ENCODE measurements at places on chromosomes 11 and 22.

GRCh38 chr11:55324500-55324899, 18.5 kb upstream of the OR4A16 start:
- no peak for DNase-seq

DNA sequence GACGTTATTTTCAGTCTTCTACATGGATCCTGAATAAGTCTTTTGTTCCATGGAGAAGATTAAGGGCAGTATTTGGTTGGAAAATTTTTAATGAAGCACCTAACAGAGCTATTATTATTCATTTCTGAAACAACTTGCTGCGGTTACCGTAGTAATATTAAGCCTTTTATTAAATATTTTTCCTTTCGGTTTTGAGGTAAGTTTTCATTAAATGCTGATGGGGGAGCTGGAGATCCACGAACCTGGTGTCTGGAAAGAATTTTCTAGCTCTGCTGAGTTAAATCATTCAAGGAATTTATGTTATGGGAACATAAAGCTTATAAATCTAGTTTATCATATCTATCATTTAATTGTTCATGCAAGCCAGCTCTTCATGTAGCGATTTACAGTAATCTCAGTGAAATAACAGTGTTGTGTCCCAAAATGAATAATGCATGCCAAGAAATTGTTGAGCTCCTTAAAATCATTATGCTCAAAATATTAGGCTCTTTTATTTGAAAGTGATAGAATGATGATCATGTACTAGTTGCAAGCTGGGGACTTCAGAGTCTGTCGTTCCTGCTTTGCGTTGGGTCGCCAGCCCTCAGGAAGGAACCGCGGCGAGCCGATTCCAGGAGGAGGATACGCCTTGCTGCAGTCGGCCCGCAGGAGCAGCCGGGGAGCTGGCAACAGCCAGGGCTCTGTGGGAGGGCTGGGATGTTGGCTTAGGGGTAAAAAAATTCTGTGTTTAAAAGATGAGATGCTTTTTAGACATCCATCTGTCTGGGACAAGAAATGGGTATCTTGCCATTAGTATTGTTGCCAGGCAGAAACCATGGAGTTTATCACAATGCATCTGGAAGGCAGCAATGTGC, 83.1 kb downstream of the TBC1D22A start:
- DNase-seq, result no peak

GRCh38 chr11:45391168-45391850, 105.2 kb upstream of the SYT13 start:
- DNase-seq, result no peak

GRCh38 chr22:19664951-19665783, 49.1 kb upstream of the SEPTIN5 start:
- no peak for DNase-seq

DNA sequence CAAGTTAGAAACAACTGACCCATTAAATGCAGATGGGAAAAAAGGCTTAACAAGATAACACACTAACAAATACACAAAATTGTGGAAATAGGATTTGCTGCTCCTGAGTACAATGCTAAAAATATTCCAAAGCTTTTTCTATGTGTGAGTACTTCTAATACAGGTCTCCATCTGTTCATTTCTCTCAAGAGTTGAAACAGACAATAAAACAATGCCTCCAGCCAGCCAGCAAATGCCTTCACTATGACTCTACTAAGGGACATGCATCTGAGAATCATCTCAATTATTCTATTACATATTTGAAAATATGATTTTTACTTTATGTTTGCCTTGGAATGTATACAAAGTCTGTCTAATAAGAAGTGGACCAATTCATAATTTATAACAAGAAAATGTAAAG, 119.0 kb downstream of the CADM1 start:
- DNase-seq, result no peak

DNA sequence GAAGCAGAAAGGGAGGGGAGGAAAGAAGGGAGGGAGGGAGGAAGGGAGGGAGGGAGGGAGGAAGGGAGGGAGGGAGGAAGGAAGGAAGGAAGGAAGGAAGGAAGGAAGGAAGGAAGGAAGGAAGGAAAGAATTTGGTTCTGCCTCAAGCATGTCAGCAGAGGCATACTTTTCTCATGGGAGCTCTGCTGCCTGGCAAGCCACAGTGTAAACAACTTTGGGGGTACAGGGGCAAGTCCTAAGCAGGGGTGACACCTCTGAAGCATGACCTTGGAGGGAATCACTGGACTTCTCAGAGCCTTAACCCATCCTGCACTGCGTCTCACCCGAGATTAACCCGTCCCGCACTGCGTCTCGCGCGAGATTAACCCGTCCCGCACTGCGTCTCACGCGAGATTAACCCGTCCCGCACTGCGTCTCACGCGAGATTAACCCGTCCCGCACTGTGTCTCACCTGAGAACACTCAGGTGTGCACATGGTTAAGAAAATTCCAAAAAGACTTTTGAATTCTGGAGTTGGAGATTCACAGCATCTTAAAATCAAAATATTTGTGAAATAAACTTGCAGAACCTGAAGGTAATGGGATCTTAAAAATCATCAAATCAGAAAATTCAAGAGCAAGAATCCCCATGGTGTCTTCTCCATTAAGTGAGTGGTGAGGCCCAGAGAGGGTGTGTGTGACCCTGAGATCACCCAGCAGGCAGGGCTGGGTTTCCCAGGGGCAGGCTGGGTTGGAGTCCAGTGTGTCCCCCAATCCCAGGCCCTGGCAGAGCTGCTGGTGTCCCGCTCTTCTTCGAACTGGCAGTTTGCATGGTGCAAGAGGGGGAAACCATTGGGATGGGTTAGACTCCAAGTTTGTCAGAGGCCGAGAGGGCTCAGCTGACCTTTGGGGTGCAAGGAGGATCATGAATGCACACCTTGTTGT, 190.4 kb downstream of the MN1 start:
- DNase-seq, result no peak

DNA sequence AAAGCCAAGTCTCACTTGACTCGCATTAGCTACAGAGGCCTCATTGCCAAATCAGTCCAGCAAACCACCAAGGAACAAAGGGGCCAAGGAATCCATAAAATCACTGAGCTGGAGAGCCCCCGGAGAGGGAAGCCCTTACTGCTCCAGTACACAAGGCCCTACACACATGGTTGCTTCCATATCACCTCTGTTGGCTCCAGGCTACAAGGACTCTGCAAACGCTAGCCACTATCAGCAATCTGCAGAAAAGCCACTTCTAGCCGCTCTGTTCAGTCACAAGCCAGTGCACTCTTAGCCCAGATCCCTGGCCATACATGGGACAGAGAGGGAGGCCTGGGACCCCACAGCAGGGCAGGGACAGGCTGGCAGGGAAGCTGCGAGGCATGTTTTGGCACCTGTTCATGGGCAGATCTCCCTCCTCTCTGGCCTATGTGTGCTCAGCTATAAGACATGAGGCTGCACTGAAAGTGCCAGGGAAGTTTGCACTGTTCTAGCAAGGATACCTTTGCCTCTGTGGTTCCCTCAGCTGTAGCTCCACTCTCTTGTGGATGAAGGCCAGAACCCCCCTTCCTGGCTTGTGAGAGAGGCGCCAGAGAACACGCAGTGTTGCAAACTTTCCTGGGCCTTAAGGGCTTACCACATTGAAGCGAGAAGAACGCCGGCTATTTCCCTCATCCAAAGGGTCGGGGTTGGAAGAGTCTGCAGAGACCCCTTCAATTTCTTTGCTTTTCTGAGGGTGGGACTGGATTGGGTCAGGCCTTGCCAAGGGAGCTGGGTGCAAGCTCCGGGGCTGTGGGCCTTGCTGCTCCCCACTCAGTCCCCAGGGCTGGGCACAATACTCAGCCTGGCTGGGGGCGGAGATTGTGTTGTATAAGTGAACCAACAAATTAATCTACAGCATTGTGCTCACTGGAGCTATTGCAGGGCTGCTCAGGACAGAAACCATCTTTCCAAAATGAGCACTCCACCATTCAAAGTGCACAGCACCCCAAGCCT, 108.7 kb upstream of the PITPNB start:
- DNase-seq, result no peak

Data from stimulated activated CD8-positive, alpha-beta memory T cell treated with anti-CD3 and anti-CD28 coated beads, Interleukin-7, amount 100 ng/mL, for 4 hours (primary cell).